ENCODE measurements at places on chromosomes 5 and 9.
A peak's percentile ranks its signal among the peaks of the same experiment; 100 is the strongest.

- no peak for DNase-seq
These were observed 85.4 kb downstream of the RXRA start for GRCh38 chr9:134411440-134412297.

DNA sequence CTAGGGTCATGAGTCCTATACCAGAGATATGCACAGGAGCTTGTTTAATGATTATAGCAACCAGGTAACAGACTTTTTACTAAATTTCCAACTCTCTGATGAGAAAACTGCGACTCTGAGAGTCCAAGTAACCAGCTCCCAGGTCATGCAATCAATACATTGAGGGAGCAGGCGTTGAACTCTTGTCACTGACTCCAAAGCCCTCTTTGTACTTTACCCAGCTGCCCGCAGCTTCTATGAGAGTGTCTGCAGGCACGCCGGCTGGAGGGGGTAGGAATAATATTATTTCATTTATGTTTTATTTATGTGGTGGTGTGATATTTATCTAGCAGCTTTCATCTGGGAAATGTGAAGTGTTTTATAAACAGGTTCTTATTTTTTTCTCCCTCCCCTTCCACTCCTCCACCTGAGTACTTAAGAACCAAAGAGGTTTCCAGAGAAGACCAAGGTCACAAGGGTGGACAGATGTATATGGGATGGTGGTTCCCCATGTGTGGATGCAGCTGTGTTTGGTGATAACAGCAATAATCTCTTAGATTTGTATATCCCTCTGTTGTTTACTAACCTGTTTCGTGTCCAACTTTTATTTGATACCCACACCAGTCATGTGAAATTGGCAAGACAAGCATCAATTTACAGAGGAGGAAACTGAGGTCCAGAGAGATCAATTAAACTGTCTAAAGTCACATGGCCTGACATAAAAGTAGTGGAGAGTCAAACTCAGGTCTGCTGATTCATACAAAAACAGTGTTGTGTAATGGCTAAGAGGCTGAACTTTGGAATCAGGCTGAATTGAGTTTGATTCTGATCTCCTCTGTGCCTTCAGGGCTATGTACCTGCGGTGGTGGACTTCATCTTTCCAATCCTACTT lies 140.2 kb upstream of the TRIM32 start:
- DNase-seq, result no peak

- DNase-seq, result peak; percentile 89
These were observed 53.9 kb downstream of the ZNF474 start for GRCh38 chr5:122183098-122183787.

- peak; percentile 48 for DNase-seq
These were observed 654.1 kb downstream of the RAB3C start for GRCh38 chr5:59236986-59237385.

GRCh38 chr5:59204114-59204897 lies 621.4 kb downstream of the RAB3C start:
- no peak for DNase-seq

DNA sequence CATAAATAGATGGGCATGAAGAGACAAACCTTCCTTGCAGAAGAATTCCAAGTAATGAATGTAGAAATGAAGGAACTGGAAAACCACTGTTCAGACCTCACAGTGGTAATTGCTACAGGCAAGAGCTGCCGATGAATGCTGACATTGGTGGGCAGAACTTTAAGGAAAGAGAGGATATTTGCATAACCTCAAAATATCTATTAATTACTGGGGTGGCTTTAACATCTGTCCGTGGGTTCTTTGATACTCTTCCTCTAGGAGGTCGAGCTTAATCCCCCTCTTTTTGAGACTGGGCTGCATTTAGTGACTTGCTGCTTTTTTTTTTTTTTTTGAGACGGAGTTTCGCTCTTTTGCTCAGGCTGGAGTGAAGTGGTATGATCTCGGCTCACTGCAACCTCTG lies 34.7 kb downstream of the LAMC3 start:
- DNase-seq, result no peak

DNA sequence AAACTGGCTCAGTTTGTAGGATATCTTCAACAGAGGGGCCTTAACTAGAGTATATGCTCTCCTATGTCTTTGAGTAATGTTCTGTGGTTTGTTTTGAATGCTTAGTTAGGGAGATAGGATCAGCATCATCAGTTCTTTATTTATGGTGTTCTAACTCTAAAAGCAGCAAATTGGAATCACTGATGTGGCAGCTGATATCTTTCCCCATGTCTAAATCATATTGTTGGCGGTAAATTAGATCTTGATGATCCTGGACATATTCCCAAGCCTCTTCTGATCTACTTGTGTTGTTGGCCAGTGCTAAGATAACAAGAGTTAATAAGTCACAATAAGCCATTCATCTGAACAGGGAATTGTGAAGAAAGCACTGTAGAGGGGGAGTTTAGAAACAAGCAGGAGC lies 332.4 kb upstream of the DAB2 start:
- peak; percentile 84 for DNase-seq

GRCh38 chr5:40410231-40410861 lies 269.4 kb upstream of the PTGER4 start:
- peak; percentile 80 for DNase-seq

- DNase-seq, result peak; percentile 13
These were observed 307.3 kb upstream of the SGCD start for GRCh38 chr5:156019571-156020180.

GRCh38 chr9:95770653-95771131 lies 104.8 kb upstream of the ERCC6L2 start:
- DNase-seq, result no peak

DNA sequence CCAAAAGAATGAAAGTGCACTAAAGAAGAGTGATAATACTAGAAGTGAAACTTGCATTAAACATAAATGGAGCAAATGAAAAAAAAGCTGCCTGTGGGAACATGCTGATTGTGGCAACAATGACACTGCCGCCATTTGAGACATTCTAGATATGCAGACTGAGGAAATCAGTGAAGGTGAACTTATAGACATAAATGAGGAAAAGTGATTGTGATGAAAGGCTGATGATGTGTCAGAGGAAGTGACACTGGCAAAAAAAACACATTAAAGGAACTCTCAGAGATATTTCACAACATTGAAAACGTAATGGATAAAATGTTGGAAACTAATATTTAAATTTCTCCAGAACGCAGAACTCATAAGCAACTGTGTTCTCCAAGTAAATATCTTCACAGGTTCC lies 1.2 kb downstream of the ERCC8 start:
- DNase-seq, result no peak

GRCh38 chr9:105757496-105758251 lies 63.3 kb downstream of the TMEM38B start:
- no peak for DNase-seq

- DNase-seq, result peak; percentile 55
These were observed 577 bp downstream of the RNF145 start for GRCh38 chr5:159208514-159209437.

GRCh38 chr5:51657340-51658240 lies 274.3 kb downstream of the ISL1 start:
- no peak for DNase-seq

DNA sequence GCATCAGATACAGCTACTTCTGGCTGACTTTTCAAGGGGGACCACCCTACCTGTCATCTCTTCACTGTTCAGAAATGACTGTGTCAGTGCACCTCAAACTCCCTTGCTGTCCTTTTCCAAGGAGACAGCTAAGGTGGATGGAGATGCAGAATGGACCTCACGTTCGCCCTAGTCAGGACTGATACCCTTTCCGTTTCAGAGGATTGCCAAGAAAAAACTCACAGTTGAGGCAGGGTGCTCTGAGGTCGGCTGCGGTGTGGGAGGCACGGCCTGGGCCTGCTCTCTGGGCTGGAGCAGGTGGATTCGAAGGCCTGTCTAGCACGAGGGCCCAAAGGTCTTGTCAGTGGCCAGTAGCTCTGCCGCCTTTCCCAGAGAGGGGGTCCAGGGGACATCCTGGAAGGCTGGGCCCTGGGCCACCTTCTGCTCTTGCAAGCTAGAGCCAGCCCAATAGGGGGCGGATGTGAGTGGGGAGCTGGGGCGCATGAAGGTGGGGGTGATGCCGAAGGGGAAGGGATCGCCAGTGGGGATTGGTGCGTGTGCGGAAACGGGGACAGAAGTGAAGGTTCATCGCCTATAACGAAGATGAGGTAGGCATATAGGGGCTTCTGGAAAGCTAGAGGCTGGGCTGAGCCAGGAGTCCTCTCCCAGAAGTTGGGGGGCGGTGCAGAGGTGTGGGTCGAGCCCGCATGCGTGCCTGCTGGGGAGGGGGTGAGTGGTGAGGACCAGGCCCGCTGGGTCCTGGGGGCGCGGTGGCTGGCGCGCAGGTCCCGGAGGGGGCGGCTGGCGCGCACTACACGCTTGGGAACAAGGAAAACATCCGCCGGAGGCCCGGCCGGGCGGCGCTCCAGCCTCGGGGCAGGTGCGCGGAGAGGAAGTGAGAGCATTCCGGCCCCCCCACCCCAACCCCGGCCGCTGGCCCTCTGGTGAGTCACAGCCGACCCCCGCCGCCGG lies 2.5 kb upstream of the MSMP start:
- no peak for DNase-seq

GRCh38 chr5:177010153-177010552 lies 3.6 kb upstream of the UIMC1 start:
- DNase-seq, result no peak

DNA sequence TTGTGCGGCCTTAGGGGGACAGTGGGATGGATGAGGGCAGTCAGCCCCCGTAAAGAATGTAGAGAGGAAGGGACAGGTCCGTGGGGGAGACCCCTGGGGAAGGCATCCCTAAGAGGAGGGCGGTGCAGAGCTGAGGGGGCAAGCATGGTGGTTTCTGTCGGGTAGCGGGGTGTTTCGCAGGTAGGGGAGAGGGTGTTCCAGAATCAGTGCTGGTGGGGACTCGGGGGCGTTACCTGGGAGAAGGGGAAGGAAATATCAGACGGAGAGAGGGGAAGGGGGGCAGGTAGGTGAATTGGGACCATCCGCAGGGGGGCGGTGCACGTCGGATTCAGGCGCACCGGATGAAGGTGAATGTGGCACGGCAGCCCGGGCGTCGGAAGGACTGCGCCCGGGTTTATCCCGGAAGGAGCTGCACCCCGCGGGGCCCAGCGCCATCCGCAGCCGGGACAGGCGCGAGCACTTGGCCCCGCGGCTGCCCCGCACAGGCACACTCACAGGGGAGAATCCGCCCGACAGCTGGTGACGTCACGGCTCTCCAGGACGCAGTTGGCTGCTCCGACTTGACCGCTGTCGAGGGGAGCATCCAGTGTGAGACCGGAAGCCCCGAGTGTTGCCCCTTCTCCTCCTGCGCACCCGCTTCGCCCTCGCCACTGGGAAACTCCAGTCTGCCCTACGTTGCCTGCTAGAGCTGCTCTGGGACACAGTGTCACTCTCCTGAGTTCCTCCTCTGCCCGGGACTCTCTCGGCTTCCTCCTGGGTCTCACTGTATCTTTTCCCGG lies 1.3 kb downstream of the CD72 start:
- DNase-seq, result peak; percentile 50

DNA sequence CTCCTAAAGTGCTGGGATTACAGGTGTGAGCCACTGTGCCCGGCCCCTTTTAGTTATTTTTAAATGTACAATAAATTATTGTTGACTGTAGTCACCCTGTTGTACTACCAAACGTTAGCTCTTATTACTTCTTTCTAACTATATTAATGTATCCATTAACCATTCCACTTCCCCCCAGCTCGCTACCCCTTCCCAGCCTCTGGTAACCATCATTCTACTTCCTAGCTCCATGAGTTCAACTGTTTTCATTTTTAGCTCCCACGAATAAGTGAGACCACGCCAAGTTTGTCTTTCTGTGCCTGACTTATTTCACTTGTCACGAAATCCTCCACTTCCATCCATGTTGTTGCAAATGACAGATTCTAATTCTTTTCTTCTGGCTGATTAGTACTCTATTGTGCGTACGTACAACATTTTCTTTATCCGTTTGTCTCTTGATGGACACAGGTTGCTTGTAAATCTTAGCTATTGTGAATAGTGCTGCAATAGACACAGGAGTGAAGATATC lies 6.5 kb downstream of the LURAP1L start:
- no peak for DNase-seq

DNA sequence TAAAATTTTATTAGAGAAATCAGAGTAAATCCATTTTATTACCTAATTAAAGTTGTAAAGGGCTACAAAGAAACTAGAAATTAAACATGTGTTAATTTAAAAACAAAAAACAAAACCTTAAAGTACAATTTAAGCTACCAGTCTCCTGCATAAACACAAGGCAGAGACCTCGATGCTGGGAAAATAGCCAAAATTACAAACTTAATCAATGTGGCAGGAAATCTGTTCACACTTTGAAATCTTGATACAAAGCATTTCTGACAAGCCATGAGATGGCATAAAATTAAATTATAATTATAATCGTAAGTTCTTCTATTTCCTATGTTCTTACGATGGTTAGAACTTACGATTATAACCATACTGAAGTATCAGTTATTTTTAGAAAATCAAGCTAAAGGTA lies 158.0 kb upstream of the FREM1 start:
- no peak for DNase-seq

DNA sequence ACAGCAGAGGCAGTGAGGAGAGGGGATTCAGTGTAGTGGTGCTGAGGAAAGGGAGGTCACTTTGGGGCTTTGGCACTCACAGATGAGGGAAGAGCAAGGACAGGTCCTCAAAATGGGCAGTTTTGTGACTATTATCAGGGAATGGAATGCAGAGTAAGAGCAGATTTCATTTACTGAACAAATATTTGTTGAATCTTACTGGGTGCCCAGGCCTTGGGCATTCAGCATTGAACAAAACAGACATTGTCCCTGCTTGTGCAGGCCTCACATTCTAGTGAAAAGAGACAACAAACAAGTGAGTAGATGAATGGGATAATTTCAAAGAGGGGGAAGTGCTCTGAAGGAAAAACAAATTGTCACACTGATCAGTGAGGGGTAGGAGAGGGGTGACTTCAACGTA lies 404.1 kb downstream of the DMRT2 start:
- no peak for DNase-seq

GRCh38 chr5:34834794-34835089 lies 4.2 kb upstream of the TTC23L start:
- DNase-seq, result no peak

DNA sequence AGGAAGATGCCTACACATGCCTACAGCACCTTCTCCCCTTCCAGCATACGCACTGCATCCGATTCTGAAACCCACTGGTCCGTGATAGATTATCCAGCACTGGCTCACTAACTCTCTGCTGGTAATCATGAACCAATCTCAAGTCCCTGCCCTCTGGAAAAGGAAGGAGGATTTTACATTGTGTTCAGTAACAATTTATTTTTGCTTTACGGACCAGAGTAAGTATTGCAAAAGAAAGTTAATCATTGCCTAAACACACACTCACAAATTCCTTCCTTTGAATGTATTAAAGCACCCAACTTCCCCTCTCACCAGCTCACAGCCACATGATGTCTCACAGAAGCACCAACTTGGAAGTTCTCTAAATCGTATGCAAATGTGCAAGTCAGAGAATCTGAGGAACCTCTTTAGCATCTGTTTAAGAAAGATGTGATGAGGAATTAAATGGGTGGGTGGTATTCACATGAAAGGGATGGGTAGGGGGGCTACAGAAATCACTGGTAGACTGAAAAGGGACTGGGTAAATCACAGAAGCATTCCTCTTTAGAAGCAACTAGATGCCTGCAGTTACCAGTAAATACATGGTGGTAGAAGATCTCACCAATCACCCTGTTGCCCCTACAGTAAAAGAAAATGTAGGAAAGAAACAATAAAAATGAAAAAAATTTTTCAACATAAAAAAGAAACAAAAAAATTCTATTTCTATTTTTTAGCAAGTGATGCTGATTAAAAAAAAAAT lies 8.4 kb downstream of the GNAQ start:
- peak; percentile 56 for DNase-seq

Measured in fibroblast of skin of abdomen (primary cell).